ENCODE measurements at places on chromosomes 4 and X.

- DNase-seq, result no peak
Measured at GRCh38 chr4:182400790-182401189, 157.6 kb downstream of the TENM3 start.

- DNase-seq, result peak; percentile 72
Measured at GRCh38 chr4:1048773-1049590, 37.6 kb downstream of the FGFRL1 start.

DNA sequence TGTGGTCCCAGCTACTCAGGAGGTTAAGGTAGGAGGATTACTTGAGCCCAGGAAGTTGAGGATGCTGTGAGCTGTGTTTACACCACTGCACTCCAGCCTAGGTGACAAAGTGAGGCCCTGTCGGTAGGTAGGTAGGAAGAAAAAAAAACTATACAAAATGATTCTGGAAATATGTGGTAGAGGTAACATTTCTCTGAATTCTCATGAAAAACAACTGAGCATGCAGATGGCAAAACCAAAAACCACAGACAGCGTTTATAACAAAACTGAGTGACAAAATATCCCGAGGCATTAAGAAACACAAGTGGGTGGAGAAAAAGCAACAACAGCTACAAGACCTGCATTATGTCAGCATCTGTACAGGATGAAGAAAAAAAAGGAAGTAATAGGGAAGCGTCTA is 211.7 kb downstream of the DLG3 start:
- no peak for DNase-seq

DNA sequence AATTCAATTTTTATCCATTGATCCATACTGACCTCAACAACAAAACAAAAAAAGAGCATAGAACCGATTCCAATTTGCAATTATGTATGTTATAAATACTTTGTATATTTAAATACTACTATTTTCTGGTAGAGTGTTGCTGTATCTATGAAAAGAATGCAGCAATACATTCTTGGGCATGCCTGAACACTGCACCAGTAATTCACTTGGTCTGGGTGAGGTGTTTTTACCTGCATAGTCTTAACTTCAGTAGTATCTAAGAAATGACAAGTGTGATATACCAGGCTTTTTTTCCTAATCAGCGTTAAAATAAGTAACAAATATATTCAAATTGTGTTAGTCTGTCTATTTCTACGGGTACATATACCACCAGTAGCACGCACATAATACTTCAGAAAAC is 120.2 kb downstream of the KLHL13 start:
- no peak for DNase-seq

DNA sequence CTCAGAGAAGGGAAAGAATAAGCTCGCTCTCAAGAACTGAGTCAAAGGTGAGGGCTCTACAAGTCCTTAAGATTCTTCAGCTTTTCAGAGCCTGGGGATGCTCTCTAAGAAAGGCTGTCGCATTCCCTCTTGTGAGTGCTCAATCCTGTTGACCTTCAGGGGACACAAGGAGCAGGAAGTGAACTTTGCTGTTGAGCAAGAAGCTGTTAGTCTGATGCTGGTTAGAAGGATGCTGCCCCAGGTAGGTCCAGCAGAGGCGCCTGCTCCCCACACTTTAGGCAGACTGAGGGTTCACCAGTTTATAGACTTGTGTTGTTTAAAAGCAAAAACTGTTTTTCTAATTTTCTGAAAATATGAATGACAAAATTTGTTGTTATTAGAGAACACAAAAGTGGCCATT is 125.4 kb upstream of the SPOCK3 start:
- no peak for DNase-seq

DNA sequence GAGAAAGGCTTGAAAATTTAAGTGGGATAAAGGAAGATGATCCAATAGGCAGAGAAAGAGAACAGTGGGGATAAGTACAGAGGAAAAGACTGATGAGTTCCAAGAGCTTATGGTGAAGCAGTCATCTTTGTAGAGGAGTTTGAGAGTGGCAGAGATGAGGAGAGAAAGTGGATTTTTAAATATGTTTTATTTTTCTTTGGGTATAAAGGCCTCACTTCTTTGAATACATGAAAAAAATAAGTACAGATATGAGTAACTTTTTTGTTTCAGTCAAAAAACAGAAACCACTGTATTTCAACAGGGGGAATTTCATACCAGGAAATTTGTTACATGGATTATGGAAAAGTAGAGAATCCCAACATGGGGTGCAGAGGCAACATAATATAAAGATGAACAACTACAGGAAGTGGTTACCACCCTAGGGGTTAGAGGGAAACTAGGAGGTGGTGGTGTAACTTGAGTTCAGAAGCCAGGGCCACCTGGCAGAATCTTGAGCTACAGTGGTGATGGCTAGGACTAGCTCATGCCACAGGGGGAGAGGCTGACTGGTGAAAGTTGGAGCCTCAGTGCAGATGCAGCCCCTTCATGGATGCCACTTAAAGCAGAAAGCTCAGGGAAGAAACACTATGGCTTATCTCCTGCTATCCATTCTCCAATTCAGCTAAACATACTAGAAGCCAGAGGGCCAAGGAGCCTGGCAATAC is 3.4 kb upstream of the CYBB start:
- DNase-seq, result peak; percentile 2

DNA sequence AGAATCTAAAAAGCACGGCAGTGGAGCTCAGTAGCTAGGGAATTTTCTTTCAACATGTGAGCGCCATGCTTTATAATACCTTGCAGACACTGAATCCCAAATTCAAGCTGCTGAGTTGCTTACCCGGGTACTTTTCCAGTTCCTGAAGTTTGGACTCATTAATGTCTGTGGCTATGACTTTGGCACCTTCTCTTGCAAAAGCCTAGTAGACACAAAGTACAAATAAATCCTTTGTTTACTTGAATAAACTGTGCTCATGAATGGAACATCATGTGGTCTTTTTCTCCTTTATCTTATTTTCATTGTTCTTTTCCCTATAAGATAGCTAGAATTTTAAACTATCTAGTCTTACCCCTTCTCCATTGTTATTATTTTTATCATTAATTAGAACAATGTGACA is 4.6 kb downstream of the BDH2 start:
- no peak for DNase-seq

DNA sequence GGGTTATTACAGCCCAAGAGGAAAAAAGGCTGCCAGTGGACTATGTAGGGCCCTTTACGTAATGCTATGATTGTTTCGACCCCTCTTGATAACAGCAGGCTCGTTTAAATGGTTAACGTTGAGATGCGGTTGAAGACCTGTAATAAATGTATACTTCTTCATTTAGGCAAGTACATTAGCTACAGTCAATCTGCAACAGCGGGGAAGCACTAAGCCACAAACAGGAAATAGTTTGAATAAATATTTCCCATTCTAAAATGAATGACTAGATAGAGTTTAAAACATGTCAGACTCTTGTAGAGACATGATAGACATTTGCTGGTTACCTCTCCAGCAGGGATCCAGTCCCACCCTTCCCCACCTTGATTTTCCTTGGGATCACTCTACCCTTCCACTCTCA is 38.1 kb upstream of the STIM2 start:
- no peak for DNase-seq

DNA sequence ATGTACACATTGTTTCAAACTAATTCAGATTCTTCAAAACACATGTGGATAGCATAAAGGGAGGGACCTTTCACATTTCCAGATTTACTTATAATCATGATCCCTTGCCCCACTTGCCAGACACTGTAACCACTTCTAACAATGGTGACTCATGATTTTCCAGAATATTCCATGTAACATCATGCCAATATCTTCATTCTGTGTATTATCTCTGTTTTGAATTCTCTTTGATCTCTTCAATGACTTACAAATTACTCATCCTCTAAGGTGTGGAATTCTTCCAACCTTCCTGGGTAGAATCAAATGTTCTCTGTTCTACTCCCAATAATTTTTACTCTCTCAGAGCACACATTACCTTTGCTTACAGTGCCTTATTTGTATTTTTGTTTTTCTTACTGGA is 517.1 kb downstream of the PCDH7 start:
- no peak for DNase-seq

DNA sequence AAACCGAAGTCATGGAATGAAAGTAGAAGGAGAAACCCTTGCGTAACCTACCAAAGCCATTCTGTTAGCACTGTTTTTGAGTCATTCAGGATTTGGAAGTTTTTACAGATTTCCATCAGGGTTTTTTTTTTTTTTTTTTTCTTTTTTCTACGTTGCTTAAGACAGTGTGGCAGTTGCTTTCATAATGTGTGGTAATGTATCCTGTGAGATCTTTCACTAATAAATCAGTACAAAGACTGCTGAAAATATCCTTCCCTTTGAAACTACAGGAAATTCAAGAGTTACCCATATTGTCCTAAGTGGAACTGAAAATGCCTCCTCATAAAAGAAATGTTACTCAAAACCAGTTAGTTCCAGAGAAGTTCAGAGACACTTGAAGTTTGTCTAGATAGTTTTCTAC is 137.8 kb downstream of the RAPGEF2 start:
- no peak for DNase-seq

GRCh38 chr4:148302416-148302815 is 139.8 kb downstream of the NR3C2 start:
- DNase-seq, result no peak

GRCh38 chrX:151873096-151873495 is 39.6 kb upstream of the MAGEA4 start:
- no peak for DNase-seq

- no peak for DNase-seq
Measured at GRCh38 chrX:140298960-140299825, 205.7 kb downstream of the SOX3 start.

- no peak for DNase-seq
Measured at GRCh38 chr4:169810325-169811323, 52.9 kb upstream of the HPF1 start.

DNA sequence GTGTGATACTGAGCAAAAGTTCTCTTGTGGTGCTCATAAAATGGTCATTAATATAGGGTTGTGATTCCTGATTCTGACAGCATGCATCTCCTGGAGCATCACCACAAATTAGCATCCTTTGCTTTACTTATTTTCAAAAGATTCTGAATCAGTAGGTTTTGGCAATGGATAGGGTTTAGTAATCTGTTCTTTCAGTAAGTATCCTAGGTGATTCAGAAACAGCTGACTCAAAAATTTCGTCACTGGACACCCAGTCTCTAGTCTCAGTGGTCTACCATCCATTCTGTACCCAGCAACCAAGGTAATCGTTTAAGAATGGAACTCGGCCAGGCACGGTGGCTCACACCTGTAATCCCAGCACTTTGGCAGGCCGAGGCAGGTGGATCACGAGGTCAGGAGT is 4.1 kb downstream of the CBLL2 start:
- DNase-seq, result no peak

- no peak for DNase-seq
Measured at GRCh38 chr4:76232681-76233080, 18.8 kb upstream of the FAM47E start.

DNA sequence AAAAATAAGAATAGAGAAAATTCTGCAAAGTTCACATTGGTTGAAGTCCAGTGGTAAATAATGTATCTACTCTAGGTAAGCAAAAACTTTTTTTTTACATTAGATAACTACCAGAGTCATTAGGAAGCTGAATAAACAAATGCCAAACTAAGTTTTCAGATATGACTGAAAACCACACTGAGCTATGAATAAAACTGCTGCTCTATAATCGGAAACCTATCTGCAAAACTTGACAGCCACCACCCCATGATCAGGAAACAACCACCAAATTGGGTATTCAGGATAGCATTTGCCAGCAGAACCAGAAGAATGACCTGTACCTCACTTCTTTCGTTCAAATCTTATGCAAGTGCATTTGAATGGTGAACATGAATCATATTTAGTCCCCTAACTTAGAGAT is 173.0 kb upstream of the TET2 start:
- DNase-seq, result no peak

DNA sequence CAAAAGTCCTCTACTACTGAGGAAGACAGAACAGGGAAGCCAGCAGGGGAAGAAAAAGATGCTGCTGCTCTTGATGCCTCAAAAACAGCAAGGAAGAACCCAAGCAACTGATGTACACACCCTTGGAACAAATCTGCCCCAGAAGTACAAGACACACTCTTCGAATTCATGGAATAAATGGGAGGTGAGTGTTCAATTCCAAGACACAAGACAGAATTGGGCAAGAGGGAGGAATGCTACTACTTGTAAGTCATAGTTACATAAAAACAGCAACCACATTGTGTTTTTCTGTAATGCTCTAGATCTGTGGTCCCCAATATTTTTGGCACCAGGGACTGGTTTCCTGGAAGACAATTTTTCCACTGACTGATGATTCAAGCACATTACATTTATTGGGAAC is 58.0 kb upstream of the H2AZ1 start:
- no peak for DNase-seq

DNA sequence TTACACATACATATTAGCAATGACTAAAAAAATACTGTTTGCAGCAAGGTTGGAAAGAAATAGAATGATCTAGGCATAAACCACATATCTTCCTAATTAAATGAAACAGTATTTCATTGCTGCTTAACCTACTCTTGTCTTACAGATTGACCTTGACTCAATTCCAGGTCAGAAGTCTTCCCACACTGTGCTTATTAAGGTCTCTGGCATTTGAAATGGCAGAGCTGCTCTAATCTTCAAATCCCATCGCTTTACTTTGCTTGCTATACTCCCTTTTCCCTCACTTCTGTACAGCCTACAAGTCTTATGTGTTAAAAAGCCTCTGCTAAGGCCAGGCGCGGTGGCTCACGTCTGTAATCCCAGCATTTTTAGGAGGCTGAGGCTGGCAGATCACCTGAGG is 424.5 kb downstream of the RPA4 start:
- no peak for DNase-seq

DNA sequence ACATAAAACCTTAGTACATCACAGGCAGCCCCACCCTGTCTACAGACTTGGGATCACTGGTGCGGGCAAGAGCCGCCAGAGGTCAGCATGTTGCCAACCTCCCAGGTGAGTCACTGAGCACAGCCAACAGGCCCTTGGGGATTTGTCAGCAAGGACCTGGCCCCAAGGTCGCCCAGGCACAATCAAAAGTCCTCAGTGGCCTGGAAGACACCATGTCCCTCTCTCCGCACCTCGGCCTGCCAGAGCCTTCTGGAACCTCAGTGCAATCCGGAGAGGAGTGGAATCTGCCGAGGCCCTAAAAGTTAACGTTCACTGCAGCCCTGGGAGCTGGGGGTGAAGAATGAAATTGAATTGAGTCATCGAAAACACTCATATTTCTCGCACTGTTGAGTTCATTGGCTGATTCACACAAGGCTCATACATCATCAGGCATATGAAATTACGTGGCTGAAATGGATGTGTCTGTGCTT is 74.3 kb downstream of the WFS1 start:
- no peak for DNase-seq

- DNase-seq, result no peak
Measured at GRCh38 chr4:147760695-147761094, 28.8 kb downstream of the ARHGAP10 start.
